NCI-H2171 treated with DMSO at 0.1 percent for 48 hours (cell line): ENCODE measurements at places on chromosomes 5 and 9.
A peak's percentile ranks its signal among the peaks of the same experiment; 100 is the strongest.

GRCh38 chr5:129384736-129385135 lies 75.4 kb upstream of the ADAMTS19 start:
- no peak for DNase-seq

DNA sequence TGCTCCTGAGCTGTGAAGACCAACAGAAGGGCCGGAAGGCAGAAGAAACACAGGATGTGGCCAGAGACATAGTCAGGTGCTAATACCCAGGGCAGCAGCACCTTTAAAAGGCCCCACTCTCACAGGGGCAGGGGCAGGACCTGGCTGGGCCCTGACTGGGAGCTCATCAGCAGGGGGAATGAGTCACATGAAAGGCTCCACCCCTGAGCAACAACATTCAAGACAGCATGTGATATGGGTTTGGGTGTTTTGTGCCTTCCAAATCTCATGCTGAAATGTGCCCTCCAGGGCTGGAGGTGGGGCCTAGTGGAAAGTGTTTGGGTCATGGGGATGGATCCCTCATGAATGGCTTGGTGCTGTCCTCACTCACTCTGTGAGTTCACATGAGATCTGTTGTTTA lies 181.7 kb downstream of the ERCC6L2 start:
- no peak for DNase-seq

DNA sequence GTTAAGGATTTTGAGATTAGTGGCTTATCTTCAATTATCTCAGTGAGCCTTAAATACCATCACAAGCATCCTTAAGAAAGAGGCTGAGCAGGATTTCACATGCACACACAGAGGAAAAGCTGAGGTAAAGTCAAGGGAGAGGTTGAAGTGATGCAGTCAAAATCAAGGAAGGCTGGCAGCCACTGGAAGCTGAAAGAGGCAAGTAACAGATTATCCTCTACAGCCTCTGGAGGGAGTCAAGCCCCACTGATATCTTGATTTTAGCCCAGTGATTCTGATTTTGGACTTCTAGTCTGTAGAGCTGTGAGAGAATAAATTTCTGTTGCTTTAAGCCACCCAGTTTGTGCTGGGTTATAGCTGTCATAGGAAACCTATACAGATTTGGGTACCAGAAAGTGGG lies 80.1 kb downstream of the ANKRD31 start:
- no peak for DNase-seq

GRCh38 chr5:98031496-98031895 lies 742.0 kb upstream of the RGMB start:
- DNase-seq, result no peak

- peak; percentile 33 for DNase-seq
These were observed 14.9 kb downstream of the EFNA5 start for GRCh38 chr5:107655831-107656230.

- no peak for DNase-seq
These were observed 87.0 kb upstream of the TLE1 start for GRCh38 chr9:81776390-81776789.

- peak; percentile 100 for DNase-seq
These were observed 65.6 kb upstream of the IRX2 start for GRCh38 chr5:2817031-2817603.

DNA sequence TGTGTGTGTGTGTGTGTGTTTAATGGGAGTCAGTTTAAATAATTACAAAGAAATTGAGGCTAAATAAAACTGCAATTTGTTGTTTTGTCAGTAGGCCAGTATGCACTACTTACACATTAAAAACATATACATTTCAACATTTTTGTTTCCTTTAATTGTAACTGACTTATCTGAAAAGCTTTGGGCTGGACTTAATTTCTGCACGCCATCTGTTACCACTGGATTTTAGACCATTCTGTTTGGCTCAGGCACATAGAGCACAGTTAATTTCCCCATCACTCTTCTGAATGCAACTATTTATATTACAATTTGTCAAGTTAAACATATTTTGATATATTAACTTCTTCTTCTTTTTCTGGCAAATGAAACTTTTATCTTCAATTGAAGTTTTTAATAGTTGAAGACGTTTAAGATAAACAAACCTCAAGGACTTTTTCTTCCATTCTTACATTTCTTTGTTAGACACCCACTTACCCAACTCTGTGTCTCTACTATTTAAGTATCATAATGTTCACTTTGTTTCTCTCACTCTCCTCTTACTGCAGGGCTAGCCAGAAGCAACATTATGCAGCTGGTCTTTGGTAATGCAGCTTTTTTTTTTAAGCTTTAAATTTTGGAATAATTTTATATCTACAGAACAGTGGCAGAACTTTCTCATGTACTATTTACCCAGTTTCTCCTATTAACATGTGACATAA lies 253.4 kb upstream of the ANKH start:
- no peak for DNase-seq

DNA sequence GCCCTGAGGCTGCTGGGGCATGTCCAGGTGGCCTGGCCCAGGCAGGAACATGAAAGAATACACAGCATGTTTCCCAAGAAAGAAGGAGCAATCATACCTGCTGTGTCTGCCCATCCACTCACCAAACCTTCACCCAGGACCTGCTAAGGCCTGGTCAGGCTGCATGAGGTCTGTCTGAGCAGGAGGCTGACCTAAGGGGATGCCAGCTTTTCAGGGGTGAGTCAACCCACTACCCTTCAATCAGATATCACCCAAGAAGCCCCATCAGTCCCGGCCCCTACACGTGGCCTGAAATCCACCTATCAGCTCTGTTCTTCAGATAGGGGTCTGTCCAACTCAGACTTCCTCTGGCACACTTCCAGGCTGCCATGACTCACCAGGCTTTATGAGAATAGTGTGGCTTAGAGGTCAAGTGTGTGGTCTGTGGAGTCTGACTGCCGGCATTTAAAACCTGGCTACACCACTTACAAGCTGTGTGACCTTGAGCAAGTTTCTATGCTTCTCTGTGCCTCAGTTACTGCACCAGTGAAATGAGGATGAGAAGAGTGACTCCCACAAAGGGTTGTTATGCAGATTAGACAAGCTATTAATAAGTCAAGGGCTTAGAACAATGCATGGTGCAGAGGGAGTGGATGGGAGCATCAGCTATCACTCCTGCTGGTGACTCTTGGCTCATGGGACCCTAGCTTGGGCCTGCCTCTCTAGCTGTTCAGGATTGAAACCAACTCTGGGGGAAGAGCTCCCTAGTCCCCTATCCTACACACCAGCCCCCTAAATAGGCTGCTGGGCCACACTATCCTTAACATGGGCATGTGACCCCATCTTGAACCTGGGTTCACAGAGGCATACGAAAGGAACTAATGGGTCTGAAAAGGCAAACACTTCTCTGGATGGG lies 130.3 kb downstream of the PAX5 start:
- DNase-seq, result no peak

DNA sequence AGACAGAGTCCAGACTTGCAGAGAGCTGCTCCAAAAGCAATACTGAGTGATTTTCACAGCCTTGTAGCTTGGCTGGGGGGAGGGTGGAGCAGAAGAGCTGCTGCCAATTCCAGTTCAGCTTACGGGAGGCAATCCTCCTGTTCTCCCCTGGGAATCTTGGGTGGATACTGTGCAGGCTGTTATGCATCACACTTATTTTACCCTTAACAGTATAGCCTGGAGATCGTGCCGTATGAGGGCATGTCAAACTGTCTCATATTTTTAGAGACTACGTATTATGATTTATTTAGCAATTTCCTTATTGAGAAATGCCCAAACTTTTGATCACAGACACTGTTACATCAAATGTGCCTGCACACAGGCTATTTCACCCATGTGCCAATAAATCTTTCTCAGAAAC lies 85.2 kb downstream of the BASP1 start:
- peak; percentile 85 for DNase-seq

DNA sequence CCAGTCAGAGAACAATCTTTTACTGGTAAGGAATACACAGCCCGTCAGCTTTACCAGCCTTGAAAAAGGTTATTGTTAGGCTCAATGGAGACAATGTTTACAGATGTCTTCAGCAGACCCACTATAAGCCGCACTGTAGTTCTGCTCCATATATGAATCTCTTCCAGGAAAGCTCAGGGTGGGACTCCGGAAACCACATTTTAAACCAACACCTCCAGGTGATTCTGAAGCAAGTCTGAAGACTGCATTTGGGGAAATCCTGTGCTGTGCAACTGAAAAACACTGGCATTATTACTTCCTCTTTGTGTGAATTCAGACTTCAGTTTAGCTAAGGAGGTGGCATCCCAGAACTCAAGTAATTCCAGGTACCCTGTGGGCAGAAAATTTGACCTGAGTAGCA lies 3.5 kb downstream of the GZMK start:
- DNase-seq, result no peak

DNA sequence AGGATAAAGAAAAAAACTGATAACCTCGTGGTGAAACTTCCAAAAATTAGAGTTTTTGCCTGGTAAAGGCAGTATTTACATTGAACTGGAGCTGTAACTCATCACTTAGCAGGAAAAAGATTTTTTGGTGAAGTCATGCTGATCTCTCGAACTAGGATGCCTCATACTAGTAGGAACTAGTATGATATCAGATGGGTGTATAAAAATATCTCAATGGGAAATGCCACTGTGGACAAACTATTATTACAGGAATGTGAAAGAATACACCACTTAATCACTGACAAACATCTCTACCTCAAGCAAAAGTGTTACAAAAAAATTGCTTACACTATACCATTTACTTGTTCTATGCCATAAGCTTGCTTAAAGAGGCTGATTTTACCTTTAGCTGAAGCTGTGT lies 28.4 kb downstream of the RFX3 start:
- DNase-seq, result no peak

- DNase-seq, result peak; percentile 14
These were observed 35.4 kb downstream of the ELAVL2 start for GRCh38 chr9:23790351-23791260.

GRCh38 chr5:40555886-40556285 lies 123.8 kb upstream of the PTGER4 start:
- DNase-seq, result no peak

GRCh38 chr9:16625161-16625631 lies 245.3 kb downstream of the BNC2 start:
- DNase-seq, result peak; percentile 69

DNA sequence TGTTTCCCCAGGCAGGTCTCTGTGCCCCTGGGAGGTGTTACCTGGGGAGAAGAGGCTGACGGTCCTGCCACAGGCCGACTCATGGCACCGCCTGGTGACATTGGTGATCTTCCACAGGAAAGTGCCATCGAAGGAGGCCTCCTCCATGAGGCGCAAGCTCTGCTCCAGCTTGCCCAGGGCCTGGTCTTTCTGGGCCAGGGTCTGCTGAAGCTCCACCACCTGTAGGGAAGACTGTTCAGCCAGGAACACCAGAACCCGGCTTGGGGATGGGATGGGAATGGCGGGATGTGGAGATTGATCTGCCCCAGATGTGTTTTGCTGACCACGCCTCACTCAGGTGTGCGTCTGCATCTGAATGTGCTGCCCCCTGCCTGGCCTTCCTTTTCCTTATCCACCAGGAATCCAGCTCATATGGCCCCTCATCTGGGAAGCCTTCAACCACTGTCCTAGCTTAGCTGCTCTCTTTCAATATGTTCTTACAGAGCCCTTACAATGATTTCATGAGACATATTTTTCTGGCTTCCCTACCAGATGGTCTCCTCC lies 15.2 kb downstream of the TRAF1 start:
- DNase-seq, result no peak

DNA sequence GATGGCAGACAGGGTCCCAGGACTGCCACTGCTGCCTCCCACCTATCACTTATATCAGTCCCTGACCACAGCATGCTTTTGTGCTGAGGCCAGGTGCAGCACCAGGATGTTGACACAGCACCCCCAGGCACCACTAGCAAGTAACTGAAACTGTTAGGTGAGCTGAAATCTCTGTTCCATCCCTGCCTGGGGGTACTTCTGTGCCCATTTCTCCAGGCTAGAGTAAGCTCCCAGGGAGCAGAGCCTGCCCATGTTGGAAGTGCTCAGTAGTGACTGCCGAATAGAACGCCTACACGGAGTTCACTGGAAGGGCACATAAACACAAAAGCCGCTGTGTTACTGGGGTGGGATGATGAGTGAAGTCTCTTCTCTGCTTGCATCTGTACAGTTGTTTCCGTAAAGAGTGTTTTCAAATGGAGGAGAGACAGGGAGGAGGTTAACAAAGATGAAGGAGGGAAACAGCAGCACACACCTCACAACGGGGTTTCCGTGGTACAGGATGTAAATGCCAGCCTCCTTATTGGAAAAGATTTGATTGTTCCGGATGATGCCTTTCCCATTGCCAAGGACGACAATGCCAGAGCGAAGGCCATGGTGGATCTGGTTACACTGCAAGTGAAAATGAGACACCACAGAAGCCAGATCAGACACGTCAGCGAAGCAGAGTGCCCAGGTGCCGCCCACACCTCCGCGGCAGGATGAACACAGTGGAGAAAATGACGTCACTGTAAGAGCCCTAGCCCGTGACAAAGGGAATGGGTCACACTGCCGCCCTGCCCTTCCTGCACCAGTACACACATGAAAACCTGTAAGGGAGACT lies 43.1 kb downstream of the POLR1E start:
- no peak for DNase-seq

- no peak for DNase-seq
These were observed 16.5 kb upstream of the TMEM171 start for GRCh38 chr5:73103870-73104299.

GRCh38 chr9:109319626-109320241 lies 1.1 kb downstream of the EPB41L4B start:
- DNase-seq, result peak; percentile 56

GRCh38 chr9:114643001-114643400 lies 14.6 kb downstream of the TEX53 start:
- no peak for DNase-seq

- DNase-seq, result no peak
These were observed 611.4 kb downstream of the SEMA5A start for GRCh38 chr5:8934455-8934854.

DNA sequence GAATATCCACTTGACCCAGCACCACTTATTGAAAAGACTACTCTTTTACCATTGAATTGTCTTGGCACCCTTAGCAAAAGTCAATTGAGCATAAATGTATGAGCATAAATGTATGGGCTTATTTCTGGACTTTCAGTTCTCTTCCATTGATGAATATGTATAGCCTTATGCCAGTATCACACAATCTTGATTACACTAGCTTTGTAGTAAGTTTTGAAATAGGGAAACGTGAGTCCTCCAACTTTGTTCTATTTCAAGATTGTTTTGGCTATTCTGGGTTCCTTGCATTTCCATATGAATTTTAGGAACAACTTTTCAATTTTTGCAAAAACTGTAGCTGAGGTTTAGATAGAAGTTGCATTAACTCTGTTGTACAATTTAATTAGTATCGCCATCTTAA lies 601.0 kb downstream of the TLE1 start:
- DNase-seq, result no peak

- no peak for DNase-seq
These were observed 111.2 kb downstream of the GALNT10 start for GRCh38 chr5:154301726-154302125.

DNA sequence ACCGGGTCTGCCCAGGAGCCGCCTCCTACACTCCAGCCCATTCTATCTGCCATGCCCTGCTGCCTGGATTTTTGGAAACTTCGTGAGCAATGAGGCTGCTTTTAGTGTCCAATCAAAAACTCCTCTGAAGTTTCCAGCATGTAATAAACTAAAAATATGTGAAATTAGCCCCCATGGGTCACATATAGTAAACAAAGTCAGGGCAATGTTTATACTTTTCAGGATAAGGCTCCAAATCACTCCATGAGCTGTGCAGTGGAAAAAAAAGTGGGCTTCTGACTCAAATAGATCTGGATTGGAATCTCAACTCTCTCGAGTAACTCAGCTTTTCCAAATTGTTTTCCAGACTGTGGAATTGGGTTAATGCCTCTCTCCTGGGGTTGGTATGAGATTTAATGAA lies 68.2 kb downstream of the PIK3R1 start:
- no peak for DNase-seq
